Umbilical cord (tissue), 2 donors: ENCODE measurements at places on chromosomes 12 and 14.

DNA sequence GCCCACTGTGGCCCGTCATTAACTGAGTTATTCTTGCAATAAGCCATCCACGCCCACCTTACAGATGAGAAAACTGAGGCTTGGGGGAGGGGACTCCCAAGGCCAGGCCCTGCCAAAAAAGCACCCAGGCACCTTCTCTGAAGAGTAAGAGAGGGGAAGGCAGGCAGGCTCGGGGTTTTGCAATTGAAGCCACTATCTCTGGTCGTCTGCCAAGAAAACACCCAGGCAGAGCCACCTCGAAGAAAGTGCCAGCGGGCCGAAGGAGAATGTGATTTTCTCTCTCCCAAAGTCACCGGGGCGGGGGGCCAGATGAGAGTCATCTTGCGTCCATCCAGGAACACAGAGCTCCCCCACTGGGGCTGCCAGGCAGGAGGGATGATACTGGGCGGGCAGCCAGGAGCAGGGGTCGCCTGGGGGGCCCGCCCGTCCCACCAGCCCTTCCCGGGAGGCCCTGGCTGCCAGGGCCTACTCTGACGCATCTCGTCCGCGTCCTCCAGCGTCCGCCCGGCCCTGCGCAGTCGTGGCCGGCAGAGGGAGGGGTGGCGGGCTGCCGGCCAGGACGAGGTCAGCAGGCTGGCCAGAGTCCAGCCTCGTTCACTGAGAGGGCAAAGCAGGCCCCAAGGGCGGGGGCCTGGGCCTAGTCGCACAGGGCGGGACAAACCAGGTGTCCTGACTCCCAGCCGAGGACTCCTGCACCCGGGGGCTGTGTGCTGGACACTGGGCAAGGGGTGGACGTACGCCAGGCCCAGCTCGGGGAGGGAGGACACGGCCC lies 74.3 kb downstream of the RFLNA start:
- DNase-seq, result peak; percentile 87

- DNase-seq, result no peak
These were observed 4.6 kb downstream of the KIF26A start for GRCh38 chr14:104142946-104143470.

GRCh38 chr14:56292970-56293369 lies 174.8 kb downstream of the PELI2 start:
- DNase-seq, result no peak

DNA sequence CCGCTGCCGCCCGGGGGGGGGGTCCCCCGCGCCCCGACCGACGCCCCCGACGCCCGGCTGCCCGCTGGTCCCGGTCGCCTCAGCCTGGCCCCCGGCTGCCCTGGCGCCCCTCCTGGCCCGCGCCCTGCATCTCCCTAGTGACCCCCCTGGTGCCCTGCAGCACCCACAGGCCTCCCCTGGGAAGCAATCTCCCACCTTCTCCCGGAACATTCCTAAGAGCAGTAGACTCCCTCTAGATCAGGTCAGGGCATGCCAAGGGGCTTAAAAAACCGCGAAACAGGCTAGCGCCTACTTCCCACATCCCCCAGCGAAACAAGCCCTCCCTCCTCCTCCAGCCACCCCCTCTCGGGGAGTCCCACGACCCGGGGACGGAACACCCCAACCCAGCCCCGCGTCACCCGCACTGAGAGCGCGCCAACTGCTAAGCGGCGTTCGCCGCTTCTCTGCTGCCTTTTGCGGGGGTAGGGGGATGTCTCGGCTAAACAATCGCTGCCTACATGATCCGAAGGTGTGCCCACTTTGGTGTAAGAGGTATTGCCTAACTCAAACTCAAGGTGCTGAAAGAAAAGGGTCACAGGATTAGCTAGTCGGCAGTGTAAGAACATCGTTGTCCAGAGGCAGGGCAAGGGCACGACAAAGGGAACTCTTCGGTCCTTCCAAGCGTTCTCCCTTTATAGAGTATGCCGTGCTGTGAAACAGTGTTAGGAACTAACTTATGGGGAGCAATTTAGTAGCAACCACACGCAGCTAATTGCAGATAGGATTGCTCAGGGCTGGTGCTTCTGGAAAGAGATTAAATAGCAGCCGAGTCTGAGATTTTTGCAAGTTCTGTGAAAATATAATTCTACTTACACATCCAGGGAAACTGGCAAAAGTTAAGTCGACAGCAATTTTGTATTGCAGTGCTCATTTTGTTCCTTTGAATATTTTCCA lies 619 bp upstream of the NTN4 start:
- DNase-seq, result no peak

DNA sequence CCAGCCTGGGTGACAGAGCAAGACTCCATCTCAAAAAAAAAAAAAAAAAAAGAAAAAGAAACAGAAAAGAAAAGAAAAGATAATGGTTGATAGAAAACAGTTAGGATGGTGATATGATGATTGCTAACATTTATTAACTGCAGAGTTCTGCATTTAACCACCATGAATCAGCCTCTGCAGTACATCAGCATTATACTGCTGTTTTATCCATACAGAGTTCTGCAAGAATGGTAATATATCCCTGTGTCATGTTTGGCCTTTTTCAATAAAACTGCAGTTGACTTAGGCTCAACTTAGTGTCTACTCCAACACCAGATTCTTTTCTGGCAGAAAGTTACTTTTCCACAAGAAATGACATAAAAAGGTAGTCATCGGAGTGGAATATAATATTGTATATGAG lies 62.6 kb downstream of the DUSP6 start:
- peak; percentile 12 for DNase-seq

DNA sequence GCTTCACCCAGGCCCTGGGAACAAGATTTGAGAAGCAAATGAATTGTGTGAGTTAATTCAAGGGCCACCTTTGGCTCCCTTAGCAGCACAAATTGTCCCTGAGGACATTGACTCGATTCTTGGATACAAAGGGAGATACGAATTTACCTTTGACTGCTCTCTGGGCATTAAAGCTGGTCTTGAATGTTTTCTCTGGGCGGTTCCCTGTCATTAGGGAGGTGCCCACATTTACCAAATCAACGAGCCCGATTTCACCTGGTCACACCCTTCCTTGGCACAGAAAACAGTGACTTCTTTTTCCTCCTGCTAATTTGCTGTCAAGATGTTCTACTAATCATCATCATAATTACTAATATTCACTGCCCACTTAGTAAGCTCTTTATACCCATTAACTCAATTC lies 27.1 kb upstream of the CCDC63 start:
- DNase-seq, result no peak

DNA sequence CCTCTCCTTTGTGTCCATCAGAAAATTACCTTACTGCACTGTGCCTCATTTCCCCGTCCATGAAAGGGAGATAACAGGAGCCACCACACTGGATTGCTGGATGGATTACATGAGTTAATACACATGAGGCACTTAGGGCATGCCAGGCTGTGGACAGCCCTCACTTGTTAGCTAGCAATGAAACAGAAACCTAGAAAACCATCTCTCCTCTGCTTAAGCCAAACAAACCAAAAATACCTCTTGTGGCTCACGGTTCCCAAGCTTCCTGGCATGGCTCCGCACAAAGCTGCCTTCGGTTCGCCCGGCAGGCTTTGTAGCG lies 660 bp upstream of the HCFC2 start:
- no peak for DNase-seq

GRCh38 chr14:20489093-20489994 lies 16.0 kb upstream of the RNASE10 start:
- no peak for DNase-seq
